ENCODE measurements at places on chromosomes 4 and X.

DNA sequence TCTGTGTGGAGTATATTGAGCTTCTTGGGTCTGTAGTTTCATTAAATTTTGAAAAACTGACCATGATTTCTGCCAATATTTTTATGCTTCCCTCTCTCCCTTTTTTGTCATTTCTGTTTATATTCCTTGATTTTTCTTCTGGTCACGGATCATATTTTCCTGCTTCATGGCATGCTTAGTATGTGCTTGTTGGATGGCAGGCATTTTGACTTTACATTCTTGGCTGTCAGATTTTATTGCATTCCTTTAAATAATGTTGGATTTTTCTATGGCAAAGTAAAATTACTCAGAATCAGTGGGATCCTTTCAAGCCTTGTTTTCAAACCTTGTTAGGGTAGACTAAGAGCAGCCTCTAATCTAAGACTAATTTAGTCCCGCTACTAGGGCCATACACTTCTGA is 531.8 kb downstream of the IL15 start:
- no peak for DNase-seq

- no peak for DNase-seq
Measured at GRCh38 chrX:115499112-115499805, 61.7 kb upstream of the PLS3 start.

DNA sequence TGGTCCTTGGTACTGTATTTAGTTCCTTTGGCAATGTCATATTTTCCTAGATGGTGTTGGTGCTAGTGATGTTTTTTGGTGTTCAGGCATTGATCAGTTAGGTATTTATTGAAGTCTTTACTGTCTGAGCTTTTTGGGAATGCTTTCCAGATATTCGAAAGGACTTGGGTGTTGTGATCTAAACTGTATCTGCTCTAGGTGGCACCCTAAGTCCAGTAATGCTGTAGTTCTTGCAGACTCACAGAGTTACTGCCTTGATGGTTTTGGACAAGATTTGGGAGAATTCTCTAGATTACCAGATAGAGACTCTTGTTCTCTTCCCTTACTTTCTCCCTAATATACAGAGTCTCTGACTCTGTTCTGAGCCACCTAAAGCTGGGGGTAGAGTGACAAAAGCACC is 513.6 kb upstream of the PITX2 start:
- no peak for DNase-seq

DNA sequence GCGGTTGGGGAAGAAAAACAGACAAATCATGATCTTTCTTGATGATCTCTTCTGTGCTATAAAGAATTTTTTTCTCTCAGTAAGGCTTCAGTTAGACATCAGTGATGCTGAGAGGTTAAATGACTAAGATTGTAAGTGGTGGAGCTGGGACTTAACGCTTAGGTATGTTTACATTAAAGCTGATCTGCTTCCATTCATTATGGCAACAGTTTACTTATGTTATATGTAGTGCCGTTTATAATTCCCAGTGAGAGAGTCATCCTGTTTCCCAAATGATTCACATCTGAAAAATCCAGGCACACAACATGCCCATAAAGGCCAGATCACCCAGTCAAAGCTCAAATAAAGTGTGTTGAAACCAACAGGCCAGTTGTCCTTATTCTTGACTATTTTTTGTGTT is 50.1 kb downstream of the CENPVL3 start:
- no peak for DNase-seq

DNA sequence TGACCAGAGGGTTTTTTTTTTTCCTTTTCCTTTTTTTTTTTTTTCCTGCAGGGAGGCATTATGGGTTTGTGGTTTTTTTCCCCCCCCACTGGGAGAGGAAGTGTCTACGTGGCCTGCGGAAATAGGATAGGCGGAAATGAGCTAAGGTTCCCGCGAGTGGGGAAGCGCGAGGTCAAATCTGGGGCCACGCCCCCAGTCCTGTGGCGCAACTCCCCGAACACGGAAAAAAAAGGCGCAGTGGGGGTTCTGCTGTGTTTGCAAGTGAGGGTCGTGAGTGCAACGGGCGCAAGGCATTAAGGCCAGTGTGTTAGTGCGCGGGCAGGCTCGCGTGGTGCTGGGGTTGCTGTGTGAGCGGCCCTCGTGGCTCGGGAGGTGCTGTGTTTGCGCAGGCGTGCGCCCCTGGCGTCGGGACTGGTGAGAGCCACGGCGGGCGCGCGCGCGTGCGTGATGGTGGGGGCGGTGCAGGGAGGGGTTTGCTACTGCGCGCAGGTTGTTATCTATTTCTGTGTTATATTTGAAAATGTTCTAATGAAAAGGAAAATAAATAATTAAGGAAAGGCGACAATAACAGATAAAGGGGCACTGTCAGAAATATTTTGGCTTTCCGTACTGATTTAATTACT is 685 bp upstream of the MORF4L2 start:
- DNase-seq: peak; percentile 72

- no peak for DNase-seq
Measured at GRCh38 chr4:137922721-137923120, 319.4 kb downstream of the SLC7A11 start.

Measured in endothelial cell (in vitro differentiated cells).